ENCODE measurements at places on chromosomes 3 and 15.

GRCh38 chr15:59609730-59610712 lies 1.6 kb upstream of the GCNT3 start:
- DNase-seq, result no peak

DNA sequence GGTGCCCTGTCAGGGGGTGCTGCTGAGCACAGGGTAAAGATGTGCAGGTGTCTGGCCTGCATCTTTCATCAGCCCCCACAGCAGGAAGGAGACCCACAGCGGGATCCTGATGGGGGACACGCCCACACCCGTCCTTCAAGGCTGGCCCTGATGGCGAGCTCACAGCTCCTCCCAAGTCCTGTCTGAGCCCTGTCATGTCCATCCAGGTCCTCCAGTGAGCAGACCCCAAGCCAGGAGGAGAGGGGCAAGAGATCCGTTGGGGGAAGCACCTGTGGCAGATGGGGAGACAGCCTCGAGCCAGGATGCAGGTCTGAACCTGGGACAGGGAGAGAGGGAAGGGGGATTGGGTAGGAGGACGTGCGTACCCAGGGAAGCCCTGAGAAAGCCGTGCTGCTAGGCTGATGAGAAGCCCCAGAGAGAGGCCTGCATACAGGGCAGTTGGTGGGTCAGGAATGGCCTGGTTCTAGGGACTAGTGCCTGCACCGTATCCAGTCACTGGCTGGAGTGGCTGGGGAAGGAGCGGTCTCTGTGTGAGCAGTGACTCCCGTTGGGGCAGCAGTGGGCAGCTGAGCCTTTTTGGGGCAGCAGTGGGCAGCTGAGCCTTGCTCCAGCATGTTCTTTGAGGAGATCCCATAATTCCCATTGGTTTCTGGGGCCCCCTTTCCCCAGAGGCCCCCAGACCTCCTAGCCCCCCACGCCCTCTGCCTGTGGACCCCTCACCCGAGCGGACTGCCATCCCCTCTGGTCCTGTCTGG lies 133.3 kb upstream of the MEF2A start:
- no peak for DNase-seq

DNA sequence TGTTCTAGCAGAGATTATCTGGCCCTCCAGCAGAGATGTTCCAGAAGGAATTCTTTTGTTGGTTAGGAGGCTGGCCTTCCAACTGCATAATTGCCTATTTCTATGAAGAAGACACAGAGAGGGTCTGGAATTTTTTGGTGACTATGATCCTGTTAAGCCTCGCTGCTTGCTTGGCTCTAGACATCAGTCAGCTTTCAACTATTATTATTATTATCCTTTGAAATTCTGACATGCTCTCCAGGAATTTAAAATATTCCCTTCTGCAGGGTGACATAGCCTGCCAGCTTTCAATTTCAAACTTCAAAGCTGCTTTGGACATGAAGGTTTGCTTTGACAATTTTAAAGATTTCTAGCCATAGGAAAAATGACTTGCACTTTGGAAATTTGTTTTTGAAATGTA lies 26.3 kb upstream of the ZNF148 start:
- no peak for DNase-seq

GRCh38 chr15:26928051-26928450 lies 42.9 kb upstream of the GABRG3 start:
- no peak for DNase-seq

- DNase-seq, result no peak
These were observed 4.6 kb downstream of the LOXL1 start for GRCh38 chr15:73930790-73931281.

GRCh38 chr3:7144697-7145308 lies 283.9 kb downstream of the GRM7 start:
- no peak for DNase-seq
